ENCODE measurements at places on chromosomes 16 and 17. TPM values are rescaled to one million over a fixed set of nuclear protein-coding genes. Genes with fewer than 3 reads are reported as not detected.

- DNase-seq = no peak
These were observed 78.3 kb upstream of the CIBAR2 start for GRCh38 chr16:85190572-85190971.

DNA sequence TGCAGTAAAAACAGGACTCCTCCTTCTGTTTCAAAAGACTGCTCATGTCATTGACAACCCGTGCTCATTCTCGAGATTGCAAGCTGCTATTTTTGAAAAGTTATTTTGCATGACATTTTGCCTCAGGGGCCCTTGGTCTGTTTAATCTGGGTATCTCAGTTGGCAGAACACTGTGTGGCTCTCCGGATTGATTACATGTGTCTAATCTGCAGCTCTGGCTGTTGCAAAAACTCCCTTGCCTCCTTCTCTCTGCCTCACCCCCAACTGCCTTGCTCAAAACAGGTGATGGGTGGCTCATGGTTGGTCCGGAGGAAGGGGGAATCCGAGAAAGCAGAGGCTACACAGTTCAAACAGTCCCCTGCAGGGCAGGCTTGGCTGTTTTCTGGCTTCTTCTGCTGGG, 25.3 kb downstream of the GINS3 start:
- peak; percentile 29 for DNase-seq

SPATA32 gene
- not detected for total RNA-seq

SDR42E1 gene
- 6.5 TPM for total RNA-seq

PPP1R27 gene
- not detected for total RNA-seq

GPRC5B gene
- total RNA-seq = 21.1 TPM

NTN3 gene
- not detected for total RNA-seq

DNA sequence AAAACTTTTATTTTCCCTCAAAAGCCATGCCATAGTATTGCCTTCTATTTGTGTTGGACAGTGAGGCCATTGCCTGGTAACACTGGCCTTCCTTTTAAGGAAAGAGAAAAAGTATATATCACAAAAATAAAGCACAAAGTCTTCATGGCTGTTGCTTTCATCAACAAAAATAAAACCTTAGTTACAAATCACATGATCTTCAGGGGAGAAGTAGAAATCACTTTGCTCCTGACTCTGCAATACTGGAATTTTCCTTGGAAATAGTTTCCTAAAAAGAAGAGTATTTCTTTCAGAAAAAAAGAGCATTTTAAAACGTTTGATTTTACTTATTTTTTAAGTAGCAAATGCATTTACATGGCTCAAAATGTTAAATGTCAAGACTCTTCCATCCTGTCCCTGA, 41.9 kb downstream of the FAM20A start:
- no peak for DNase-seq

TEKT1 gene
- not detected for total RNA-seq

DNA sequence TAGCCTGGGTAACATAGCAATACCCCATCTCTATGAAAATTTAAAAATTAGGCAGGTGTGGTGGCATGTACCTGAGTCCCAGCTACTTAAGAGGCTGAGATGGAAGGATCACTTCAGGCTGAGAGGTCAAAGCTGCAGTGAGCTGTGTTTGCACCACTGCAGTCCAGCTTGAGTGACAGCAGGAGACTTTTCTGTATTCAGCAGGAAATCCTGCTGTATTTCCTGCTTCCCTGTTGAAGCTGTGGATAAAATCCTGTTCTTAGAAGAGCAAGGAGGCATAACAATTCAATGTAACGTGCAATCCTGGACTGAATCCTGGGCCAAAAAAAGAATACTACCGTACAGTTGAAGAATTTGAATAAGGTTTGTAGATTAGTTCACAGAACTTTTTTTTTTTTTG, 62.2 kb downstream of the FBXL20 start:
- no peak for DNase-seq
